CD4-positive, alpha-beta T cell treated with Interleukin-17A for 4 hours (primary cell): ENCODE measurements at places on chromosomes 6 and 20.

DNA sequence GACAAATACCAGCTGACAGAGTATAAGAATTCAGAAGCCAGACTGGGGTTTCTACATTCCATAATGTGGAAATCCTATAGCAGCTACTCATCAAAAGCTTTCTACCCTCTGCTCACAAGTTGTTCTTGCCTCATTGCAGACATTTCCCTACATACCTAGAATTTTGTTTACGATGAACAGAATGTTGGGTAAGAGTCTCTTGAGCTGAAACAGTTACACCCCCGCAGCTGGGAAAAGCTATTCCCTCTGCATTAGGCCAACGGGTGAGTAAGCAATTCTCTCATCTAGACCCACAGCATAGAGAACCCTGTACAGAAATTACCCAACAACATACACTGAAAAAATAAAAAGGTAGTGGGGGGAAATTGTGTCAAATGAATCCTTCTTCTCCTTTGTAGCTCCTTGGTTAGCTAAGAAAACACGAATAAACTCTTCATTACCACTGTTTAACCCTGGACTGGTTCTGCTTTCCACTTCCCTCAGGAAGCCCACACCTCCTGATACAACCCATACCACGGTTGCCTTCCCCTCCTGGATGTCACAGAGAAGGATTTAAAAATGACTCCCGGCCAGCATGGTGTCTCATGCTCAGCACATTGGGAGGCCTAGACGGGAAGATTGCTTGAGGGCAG is 215.0 kb upstream of the SHLD1 start:
- DNase-seq, result no peak

- no peak for DNase-seq
These were observed 158.1 kb upstream of the ARG1 start for GRCh38 chr6:131414956-131415355.

- no peak for DNase-seq
These were observed 8.2 kb downstream of the PRPH2 start for GRCh38 chr6:42714098-42714761.

DNA sequence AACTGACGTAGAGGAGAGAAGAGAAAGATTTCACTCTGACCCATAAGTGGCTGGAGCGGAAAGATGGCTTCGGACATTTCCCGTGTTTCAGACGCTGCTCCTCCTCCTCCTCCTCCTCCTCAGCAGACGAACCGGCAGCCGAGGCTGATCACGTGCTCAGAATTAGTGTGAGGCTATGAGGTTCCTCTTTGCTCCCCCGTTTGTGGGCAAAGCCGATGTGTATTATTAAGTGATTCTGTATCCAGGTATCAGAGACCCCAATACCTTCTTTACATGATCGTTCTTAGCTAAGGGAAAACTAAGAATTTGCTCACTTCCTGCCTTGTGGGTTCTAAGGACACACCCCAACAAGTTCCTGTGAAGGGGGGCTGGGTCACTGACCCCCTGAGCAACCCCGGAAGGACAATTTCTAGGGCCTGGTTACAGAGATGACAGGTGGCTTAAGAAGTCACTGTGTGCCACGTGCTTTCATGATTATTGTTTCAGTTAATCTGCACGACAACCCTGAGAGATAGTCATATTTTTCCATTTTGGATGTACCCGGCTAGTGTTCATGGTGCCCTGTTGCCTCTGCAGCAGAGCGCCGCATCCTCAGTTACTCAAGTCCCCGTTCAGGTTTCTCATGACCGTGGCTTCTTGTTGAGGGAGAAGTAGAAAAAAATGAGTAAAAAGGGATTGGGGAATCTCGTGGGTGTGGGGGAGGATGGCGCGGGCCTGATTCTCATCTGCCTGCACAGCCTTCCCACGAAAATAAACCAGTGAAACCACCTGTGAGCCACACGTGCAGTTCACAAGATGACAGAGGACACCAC is 671.8 kb downstream of the QKI start:
- no peak for DNase-seq

GRCh38 chr6:35294308-35294945 is 3.2 kb upstream of the DEF6 start:
- DNase-seq, result peak; percentile 71

DNA sequence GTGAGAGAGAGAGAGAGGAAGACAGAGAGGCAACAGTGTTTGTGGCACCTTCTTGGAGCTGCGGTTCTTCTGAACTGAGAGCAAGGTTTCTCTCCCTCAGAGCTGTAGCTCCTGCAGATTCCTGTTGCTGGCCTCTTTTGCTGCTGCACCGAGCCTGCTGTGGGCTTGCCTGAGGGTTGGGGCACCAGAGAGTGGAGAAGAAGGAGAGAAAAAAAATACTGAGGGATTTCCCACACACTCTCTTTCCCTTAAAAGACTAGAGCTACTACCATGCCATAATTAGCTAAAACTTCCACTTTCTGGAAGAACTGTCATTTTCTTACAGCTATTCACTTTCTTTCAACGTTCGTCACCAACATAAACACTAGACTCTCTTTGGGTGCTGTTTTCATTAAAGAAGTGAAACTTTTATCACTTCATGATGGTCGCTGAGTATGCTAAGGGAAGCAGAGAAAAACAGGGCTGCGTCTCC is 18.2 kb upstream of the ECI2 start:
- no peak for DNase-seq

DNA sequence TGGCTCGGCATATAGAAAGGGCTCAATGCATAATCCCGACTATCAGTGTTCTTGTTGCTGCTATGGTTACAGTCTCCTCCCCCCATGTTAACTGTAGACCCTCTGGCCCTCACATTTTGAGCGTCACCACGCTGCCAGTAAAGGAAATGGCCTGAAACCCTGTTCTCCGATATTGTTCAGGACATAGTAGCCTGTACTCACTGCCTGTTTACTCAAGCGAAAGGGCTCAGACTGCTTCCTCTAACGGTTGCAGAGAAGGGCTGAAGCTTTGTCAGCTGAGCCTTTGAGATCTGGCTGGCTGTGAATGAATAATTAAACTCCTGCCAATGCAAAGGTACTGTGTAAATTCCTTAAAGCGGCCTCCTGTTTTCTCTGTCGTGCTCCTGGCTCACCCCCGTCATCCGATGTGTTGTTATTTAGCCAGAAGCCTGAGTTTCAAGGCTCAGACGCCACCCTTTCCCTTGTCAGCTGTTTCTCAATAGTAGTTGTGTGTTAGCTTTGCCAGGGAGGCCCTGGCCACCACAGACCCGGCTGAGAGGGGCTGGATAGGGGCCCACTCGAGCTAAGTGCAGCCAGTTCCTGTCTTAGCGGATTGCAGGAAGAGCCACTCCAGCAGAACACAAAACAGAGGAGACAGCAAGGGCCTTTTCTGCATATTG is 31.2 kb upstream of the RALGAPA2 start:
- DNase-seq, result no peak

DNA sequence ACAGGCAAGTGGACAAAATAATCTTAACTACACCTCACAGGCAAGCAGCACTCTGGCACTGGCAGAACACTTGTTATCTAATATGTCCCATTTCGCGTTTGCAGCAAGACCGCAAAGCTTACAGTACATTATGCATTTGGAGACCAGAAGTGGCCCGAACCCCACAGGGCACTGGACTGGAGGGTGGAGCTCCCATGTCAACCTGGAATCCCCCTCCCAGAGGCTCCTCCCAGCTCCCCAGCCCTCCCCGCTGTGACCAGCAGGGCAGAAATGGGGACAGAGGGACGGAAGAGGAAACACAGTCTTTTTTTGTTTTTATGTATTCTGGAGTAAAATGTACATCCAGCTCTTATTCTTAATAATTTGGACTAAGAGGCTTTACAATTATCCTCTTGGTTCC is 263.7 kb downstream of the SMOC2 start:
- no peak for DNase-seq

DNA sequence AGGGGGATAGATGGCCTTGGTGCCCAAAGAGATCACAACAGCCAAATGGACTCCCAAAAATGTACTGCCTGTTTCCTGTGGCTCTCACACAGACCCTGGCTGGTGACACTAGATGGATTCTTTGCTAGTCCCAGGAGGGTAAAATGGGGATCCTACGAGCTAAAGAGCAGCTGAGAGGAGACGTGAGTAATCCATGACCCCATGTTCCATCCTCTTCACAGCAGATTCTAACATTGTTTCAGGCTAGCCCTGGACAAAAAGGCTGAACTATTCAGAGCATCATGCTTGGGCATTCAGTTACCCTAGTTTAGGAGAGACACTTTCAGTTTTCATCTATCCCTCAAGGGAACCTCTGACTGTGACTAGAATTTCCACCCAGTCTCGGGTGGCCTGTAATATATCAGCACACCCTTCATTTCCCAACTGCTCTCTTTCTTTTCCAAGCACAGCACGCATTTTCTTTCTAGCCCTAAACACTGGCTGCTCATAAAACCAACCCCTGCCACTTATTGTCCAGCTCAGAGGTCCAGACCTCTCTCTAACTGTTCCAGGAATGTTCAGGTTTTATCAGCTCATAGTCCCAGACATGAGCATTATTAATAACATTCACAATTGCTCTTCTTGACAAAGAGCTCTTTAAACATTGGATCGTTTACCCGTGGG is 48.5 kb downstream of the SLC22A1 start:
- DNase-seq, result no peak

GRCh38 chr6:47147175-47147727 is 105.1 kb upstream of the ADGRF1 start:
- DNase-seq, result no peak

DNA sequence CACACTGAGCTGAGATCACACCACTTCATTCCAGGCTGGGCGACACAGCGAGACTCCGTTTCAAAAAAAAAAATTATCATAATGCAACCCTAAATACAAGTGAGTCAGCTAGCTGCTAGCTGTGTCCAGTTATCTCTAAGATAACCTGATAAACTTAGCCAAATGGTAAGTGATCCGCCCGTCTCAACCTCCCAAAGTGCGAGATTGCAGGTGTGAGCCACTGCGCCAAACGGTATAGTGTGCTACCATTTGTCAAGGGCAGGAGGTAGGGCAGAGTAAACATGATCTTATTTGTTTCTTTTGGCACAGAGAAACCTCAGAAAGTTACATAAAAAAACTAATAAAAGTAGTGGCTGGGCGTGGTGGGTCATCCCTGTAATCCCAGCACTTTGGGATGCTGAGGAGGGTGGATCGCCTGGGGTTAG is 4.7 kb upstream of the C6orf132 start:
- DNase-seq, result no peak

GRCh38 chr6:87282743-87283142 is 39.6 kb upstream of the SMIM8 start:
- no peak for DNase-seq

DNA sequence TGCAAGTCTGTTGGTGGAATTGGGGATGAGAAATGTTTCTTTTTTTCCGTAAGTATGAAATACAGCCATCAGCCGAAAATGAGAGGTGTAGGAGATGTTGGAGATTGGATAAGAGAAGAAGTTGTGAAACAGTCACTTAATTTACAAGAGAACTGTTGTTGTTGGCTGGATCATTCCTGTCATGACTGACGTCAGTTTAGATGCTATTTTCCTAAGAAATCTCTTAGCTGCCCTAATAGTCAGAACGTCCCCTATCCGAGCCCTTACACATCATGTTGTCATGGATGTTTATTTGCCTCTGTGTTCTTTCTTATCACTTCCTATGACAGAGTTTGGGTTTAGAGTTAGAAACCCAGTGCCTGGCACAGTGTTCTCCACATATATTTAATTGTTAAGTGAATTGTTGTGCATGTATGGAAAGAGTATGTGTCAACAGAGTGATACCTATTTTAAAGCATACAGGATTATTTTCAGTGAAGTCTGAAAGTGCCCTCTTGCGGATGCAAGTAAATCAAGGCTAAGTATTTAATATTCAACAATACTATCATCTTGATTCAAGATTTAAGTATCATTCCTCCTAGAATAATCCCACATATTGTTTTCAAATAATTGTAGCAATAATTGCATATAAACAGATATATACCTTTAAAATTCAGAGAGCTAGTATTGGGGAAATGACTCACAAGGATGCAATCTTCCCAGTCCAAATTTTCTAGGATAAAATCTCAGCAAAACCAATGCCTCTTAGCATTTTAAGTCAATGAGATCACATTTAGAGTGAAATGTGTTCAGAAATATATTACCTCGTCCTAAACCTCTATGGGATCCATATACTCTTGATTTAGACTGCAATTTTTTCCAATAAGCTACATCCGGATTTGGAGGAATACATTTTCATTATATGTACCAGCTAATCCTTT is 309.9 kb upstream of the NOX3 start:
- no peak for DNase-seq

DNA sequence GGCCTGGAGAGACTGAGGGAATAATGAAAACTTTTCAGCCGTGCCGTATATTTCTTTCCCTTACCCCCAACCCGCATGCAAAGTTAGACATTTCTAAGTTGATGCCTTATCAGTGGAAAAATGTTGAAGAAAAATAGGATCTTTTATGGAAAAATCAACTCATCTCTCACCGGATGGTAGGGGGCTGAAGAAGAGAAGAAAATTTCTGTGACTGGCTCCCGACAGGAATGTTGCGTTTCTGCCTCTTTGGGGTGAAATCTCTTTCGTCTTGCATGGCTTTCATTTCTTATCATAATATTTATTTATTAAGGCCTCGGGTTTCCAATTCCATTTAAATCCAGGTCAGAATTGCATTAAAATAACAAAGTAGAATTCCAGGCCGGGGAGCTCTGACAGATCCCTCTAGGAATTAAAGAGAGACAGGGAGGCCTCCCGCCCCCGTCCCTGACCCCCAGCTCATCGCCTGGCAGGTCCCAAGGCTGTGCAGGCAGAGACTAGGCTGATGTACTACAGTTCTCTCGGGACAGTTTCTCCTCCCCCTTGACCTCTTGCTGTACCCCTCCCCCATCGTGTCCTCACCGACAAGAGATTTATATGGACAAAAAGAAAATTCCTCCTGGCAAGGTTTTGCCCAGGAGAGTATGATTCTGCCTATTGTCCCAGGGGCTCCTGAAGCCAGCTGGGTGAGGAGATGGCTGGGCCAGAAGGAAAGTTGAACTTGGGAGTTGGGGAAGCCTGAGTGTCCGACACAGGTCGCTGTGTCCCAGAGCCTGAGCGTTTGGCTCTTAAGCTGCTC is 1.3 kb downstream of the SCUBE3 start:
- DNase-seq, result no peak

GRCh38 chr20:33472868-33473435 is 16.9 kb upstream of the CBFA2T2 start:
- no peak for DNase-seq

DNA sequence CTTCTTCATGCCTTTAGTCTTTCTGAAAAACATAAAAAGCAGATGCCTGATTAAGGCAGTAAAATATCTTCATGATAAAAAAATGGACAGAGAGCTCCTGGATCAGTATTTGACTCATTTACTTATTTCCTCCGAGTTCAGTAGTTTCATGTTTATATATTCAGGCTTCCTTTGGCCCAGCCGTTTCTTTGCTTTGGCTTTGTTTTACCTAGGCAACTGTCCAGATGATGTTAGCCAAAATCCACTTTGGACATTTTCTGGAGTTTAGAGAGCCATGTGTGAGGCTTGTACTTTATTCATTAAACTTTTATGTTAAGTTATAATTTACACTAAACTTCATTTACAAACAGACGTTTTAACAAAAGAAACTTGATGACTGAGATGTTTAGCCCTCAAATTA is 307.1 kb upstream of the RSPO3 start:
- no peak for DNase-seq

- no peak for DNase-seq
These were observed 57.9 kb downstream of the ISM1 start for GRCh38 chr20:13278812-13279570.
